ENCODE measurements at places on chromosomes 5 and 9.
A peak's percentile ranks its signal among the peaks of the same experiment; 100 is the strongest.

DNA sequence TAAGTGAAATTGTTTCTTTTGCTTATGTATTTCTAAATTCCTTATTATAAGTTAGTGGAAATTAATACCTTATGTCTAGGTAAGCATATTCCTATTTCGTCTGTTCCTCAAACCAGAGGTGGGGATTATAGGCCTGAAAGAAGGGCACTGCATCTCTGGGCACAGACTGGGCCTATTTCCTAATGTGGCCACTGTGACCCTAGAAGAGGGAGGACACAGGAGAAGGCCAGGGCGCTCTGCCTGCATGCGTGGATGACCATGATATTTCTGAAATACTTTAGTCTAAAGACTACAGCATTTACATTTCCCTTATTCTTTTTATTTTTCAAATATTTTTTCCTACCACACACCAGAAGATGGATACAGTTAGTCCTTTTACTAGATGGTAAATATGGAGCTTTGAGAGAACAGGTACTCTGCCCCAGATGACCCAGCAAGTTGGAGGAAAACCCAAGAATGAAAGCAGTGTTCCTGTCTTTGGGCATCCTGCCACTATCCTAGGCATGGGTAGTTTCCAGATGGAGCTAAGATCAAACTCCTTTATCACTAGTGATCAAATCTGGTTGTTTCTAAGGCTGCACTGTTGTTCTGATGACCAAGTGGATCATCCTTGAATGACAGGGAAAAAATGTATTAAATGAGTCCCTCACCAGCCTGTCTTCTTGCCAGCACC is 27.8 kb downstream of the RUSC2 start:
- DNase-seq = no peak

DNA sequence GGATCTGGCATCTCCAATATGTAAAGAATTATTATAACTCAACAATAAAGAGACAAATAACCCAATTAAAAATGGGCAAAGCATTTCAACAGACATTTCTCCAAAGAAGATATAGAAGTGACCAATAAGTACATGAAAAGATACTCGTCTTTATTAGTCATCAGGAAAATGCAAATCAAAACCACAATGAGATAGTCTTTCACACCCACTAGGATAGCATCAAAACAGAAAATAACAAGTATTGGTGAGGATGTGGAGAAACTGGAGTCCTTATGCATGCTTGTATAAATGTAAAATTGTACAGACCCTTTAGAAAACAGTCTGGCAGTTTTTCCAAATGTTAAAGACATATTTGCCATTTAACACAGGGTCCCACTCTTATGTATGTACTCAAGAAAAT is 39.1 kb upstream of the ITGA1 start:
- DNase-seq = no peak

- no peak for DNase-seq
Observed at GRCh38 chr5:83368319-83368718, 103.2 kb upstream of the VCAN start.

DNA sequence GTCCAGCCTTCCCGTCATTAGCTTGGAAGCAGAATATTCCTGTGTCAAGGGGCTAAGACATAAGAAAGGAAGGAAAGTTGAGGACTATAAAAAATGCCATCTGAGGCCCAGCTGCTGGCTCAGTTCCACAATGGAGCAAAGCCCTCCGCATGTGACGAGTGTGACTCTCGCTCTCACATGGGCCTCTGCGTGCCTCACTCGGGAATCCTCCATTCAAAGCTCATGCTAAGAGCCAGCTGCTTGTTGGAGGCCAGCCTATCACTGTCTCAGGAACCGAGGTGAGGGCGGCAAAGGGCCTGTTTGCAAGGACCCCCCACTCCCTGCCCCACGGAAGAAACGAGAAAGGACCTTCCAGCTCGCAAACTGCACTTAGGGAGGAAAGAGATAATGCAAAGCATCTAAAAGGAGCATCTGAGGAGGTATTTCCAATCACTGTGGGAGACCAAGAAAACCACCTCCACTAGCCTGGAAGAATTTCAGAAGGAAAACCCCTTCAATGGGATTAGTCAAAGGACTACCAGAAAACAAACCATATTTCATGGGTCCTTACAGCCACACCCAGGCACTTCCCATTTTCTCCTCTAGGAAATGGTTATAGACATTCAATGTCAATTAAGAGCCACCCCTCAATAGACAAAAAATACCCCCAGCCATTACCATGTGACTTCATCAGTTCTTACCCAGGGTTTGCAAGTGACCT is 95.3 kb downstream of the PRRT1B start:
- DNase-seq = no peak

DNA sequence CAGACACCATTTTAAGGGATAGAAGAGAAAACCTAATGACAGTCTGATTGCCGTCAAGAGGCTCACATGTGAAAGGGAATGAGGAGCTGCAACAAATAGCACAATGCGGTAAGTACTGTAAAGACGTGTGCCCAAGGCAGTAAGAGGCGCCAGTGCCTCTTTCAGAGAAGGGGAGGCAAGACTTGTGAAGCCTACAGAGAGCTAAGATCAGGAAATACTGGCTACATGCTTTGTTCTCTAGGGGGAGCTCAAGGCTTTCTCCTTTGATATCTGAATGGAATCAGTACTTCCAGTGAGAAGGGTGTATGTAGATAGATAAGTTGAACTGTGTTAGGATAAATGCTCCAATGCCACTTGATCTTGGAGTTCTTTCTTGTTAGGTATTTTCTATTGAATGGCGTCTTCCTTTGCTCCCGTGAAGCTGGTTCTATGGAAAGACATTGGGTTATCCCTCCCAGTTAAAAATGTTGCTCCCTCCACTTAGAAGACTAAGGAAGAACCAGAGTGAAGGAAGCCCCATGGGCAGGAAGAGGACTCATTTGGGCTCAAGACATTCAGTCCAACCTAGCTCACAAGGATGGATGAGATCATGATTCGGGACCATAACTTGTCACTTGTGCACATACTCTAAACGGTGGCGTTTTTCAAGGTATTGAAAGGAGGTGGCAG is 23.5 kb upstream of the ALDOB start:
- DNase-seq = peak; percentile 81

- peak; percentile 90 for DNase-seq
Observed at GRCh38 chr5:142360607-142361120, 35.8 kb upstream of the SPRY4 start.

DNA sequence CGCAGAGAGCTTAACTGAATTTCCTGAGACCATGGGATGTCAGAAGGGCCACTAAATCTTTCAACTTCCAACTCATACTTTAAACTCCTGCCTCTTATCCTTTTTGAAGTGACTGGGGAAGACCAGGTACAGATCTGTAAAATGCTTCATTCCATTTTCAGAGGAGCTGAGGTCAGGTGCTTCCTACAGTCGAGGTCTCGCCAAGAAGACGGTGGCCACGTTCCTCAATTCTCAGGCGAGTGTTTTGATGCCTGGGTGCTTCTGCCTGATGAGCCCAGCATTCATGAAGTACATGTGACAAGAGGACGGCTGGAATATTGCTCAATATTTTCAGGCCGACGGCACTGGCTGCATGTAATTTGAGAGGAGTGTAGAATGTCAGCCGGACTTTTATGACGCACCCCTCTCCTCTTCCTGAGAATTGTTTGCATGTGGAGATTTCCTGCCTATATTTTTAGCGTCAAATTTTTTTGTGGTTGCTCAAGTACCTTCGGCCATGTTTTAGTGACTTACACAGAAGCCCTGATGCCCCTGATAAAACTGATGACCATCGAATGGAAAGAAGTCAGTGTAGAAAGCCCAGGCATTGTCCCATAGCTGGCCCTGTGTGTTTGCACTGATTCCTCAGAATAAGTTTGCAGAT is 38.8 kb upstream of the GLRX start:
- DNase-seq = no peak

DNA sequence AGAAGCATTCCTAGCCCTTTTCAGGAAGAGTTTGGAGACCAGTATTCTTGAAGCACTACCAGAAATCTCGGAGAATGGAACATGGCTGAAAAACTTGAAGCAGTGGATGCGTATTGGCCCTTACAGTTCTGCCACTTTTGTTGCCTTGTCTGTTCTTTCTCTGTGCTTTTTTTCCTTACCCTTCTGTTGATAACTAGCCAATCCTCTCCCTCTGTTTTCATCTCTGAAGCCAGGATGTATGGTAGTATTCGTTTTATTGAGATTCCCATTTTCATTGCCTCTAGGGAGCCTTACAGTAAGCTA is 564 bp upstream of the CCNH start:
- no peak for DNase-seq

GRCh38 chr5:139392678-139393496 is 2.0 kb downstream of the PROB1 start:
- DNase-seq = peak; percentile 96

GRCh38 chr9:81077572-81077971 is 611.8 kb downstream of the TLE1 start:
- no peak for DNase-seq

GRCh38 chr5:52964138-52964537 is 25.0 kb upstream of the ITGA2 start:
- no peak for DNase-seq

GRCh38 chr5:174828804-174829510 is 104.6 kb downstream of the MSX2 start:
- no peak for DNase-seq

- peak; percentile 89 for DNase-seq
Observed at GRCh38 chr9:83596899-83597504, 25.9 kb upstream of the IDNK start.

GRCh38 chr9:13627502-13627901 is 348.0 kb upstream of the MPDZ start:
- DNase-seq = no peak

DNA sequence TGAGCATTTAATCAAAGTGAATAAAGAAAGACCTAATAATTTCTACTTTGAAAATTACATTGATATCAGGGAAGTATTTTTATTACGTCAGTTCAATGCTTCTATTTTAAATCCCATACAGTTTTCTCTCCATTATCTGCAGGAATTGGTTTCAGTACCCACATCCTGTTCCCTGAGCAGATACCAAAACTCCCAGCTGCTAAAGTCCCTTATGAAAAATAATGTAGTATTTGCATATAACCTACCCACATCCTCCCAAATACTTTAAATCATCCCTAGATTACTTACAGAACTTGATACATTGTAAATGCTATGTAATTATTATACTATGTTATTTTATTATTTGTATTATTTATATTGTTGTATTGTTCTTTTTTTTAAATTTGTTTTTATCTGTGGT is 125.4 kb upstream of the MINAR2 start:
- DNase-seq = no peak

- DNase-seq = no peak
Observed at GRCh38 chr9:71774920-71775319, 6.6 kb upstream of the CEMIP2 start.
